Activated CD4-positive, alpha-beta T cell treated with anti-CD3 and anti-CD28 coated beads, Interleukin-2, amount 50 U/mL, for 1 hour (primary cell): ENCODE measurements at places on chromosomes 13 and 19.

DNA sequence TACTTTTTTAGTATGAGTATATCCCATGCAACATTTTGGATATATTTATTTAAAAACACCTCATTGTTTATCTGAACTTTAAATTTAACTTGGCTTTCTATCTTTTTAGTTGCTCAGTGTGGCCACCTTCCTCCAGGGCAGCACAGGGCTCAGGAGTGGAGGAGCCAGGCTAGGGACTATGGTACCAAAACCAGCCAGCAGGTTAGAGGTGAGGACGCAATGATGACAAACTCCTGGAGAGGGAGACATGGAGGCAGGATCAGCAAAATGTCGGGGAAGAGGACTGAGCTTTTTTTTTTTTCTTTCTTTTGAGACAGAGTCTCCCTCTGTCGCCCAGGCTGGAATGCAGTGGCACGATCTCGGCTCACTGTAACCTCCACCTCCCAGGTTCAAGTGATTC is 29.6 kb upstream of the CALM3 start:
- DNase-seq = no peak

GRCh38 chr19:5218963-5219530 is 121.6 kb downstream of the PTPRS start:
- no peak for DNase-seq

GRCh38 chr19:28292822-28293500 is 920.0 kb downstream of the UQCRFS1 start:
- no peak for DNase-seq

DNA sequence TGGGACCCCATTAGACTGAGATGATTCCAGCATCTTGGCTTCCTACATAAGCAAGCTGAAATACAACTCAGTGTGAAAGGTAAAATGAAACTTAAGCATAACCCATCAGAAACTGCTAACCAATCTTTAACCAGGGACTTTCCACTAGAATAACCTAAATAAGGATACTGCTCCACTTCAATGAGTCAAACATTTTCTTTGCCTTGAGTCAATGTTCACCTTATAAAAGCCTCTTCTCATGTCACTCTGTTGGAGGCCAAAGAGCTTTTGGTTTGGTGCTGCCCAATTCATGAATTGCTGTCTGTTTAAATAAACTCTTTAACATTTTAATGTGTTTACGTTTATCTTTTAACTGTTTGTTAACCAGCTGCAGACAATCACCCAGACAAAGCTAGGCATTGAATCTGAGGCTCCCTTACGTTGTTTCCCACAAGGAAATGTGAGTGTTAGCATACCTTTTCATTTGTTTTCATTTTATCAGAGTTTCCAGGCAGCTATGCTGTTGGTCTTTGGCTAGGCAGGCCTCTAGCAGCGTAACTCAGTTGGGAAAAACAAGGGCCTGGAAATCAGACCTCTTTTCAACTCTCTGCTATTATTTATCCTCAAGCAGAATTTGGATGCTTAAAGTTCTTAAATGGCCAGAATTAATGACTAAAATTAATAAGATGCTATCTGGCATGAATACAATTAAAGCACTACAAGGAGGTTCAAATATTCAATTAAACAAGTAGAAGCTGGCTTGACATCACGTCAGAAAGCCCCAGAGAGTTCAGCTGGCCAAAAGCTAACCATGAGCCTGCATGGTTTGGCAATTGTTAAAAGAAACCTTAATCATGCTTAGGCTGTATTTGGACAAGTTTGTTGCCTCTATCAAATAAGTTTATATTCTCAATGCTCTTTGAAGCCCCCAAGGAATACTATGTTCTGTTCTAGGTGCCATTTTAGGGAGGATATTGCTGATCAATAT is 200.2 kb downstream of the DCLK1 start:
- DNase-seq = no peak

DNA sequence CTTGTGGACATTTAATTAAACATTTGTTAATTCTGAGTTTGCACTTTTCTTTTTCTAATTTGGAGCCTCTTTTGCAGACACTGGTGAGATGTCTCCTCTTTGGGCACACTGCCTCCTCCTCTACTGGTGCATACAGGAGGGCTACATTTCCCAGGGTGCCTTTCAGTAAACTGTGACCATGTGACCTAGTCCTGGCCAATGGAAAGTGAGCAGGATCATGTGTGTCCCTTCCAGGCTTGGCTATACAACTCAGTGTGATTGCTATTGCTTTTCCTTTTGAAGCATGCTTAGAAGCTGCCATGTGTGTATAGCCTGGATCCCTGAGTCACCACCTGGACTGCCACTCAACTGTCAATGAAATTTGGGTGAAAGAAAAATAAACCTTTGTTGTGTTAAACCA is 4.5 kb downstream of the IZUMO2 start:
- no peak for DNase-seq

GRCh38 chr19:16797876-16798275 is 31.3 kb upstream of the SIN3B start:
- DNase-seq = no peak

- no peak for DNase-seq
Observed at GRCh38 chr13:78600280-78600883, 3.0 kb downstream of the POU4F1 start.
